Body of pancreas (tissue), 4 donors: ENCODE measurements at places on chromosomes 3 and 15. TPM values are rescaled to one million over a fixed set of nuclear protein-coding genes. Genes with fewer than 3 reads are reported as not detected.

DNA sequence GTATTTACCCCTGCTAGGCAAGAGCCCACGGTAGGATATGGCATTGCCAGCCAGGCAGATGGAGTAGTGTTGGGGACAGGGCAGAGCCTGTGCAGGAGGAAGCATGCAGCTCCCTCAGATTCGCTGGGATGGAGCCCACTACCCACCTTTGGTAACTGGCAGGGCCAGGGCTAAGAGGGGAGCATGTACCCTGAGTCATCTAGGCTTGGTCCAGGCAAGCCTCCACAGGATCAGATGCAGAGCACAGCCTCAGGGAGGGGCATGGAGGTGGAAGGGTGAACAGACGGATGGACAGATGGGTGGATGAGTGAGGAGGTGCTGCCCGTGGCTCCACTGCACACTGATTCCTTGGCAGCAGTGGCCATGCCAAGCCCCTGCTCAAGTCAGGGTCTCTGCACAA, 33.0 kb downstream of the IL20RB start:
- no peaks in the 10 kb centered on the region for H3K36me3 ChIP-seq
- H3K4me3 ChIP-seq = no peak overlapping the region
- DNase-seq = no peak
- H3K27ac ChIP-seq = no peak overlapping the region

GRCh38 chr3:122415104-122415744, 638 bp downstream of the WDR5B start:
- no peaks in the 10 kb centered on the region for H3K36me3 ChIP-seq
- peak overlapping the region; percentile 82 for H3K27ac ChIP-seq
- no peaks in the 10 kb centered on the region for H3K27me3 ChIP-seq
- DNase-seq = peak; percentile 87
- H3K4me1 ChIP-seq = peaks cover 55% of the 10 kb centered on the region

DNA sequence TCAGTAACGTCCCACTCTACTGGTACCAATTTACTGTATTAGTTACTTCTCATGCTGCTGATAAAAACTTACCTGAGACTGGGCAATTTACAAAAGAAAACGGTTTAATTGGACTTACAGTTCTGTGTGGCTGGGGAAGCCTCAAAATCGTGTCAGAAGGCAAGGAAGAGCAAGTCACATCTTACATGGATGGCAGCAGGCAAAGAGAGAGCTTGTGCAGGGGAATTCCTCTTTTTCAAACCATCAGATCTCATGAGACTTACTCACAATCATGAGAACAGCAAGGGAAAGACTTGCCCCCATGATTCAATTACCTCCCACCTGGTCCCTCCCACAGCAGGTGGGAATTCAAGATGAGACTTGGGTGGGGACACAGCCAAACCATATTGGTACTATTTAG, 908.2 kb upstream of the NR2F2 start:
- no peak overlapping the region for H3K27ac ChIP-seq
- DNase-seq = no peak
- H3K4me1 ChIP-seq = no peaks in the 10 kb centered on the region
- H3K27me3 ChIP-seq = no peaks in the 10 kb centered on the region
- H3K36me3 ChIP-seq = no peaks in the 10 kb centered on the region

DNA sequence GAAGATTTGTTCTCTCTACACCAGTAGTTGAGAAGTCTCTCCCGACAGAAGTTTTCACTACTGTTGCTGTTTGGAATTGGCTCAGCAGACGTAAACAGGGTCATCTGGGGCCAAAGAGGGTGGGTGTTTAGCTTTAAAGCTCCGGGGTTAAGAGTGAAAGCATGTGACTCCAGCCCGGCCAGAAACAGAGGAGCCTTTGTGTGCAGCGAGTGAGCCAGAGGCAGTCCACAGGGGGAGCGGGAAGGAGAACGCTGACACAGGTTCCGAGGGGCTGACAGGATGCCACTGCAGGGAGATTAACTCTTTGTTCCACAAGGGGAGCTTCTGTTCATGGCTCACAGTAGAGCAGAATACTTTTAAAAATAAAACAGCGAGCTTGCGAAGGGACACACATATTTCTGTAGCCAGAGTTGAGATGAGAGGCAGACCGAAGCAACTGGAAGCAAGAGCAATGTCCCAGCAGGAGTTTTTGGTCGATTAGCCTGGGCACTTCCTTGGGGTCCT, 26.9 kb downstream of the BMF start:
- H3K4me1 ChIP-seq = peaks cover 27% of the 10 kb centered on the region
- no peaks in the 10 kb centered on the region for H3K36me3 ChIP-seq

DNA sequence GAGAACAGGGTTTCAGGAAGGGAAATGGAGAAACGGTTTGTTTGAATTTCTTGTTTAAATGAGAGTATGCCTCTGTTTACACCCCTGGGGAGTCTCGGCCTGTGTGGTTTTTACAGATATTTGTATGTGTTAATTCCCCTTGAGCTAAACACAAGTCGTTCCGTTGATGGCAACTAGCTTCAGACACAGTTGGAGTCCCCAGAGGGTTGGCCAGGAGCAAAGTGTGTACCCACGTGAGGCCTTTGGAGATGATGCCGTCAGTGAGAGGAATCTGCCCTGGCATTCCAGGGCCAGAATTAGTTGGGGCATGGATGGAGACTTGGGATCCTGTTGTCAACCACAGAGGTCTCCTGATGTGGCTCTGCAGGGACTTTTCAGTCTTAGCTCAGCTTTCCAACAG, 44.0 kb downstream of the CEMIP start:
- H3K27ac ChIP-seq = no peak overlapping the region
- no peak overlapping the region for H3K4me3 ChIP-seq
- no peaks in the 10 kb centered on the region for H3K36me3 ChIP-seq
- no peaks in the 10 kb centered on the region for H3K27me3 ChIP-seq

DNA sequence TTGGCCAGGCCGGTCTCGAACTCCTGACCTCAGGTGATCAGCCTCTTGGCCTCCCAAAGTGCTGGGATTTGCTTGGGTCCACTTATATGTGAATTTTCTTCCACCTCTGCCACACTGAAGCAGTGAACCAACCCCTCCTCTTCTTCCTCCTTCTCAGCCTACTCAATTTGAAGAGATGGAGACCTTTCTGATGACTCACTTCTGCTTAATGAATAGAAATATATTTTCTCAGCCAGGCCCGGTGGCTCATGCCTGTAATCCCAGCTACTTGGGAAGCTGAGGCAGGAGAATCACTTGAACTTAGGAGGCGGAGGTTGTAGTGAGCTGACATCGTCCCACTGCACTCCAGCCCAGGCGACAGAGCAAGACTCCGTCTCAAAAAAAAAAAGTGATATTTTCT, 46.8 kb upstream of the GATM start:
- no peaks in the 10 kb centered on the region for H3K27me3 ChIP-seq
- DNase-seq = no peak
- no peaks in the 10 kb centered on the region for H3K36me3 ChIP-seq
- H3K4me1 ChIP-seq = peaks cover 2% of the 10 kb centered on the region
- no peak overlapping the region for H3K27ac ChIP-seq

- peaks cover 61% of the 10 kb centered on the region for H3K4me1 ChIP-seq
- H3K4me3 ChIP-seq = no peak overlapping the region
- DNase-seq = no peak
- H3K27ac ChIP-seq = peak overlapping the region; percentile 95
- H3K27me3 ChIP-seq = no peaks in the 10 kb centered on the region
Observed at GRCh38 chr3:39178553-39178952, 13.8 kb downstream of the XIRP1 start.

- no peaks in the 10 kb centered on the region for H3K36me3 ChIP-seq
- peak; percentile 54 for DNase-seq
- H3K4me1 ChIP-seq = peaks cover 18% of the 10 kb centered on the region
- H3K27me3 ChIP-seq = no peaks in the 10 kb centered on the region
Observed at GRCh38 chr3:49554633-49555265, 472 bp downstream of the BSN start.

GRCh38 chr3:28597452-28597851, 248.8 kb upstream of the AZI2 start:
- no peak overlapping the region for H3K4me3 ChIP-seq
- no peaks in the 10 kb centered on the region for H3K36me3 ChIP-seq
- no peak overlapping the region for H3K27ac ChIP-seq
- H3K27me3 ChIP-seq = no peaks in the 10 kb centered on the region

Gene ARL14
- total RNA-seq = 2.3 TPM

Gene ALG1L2
- total RNA-seq = not detected

Gene KBTBD12
- total RNA-seq = 3.4 TPM

Gene THPO
- total RNA-seq = not detected

Gene SEMA3G
- total RNA-seq = 3.9 TPM
